Right ventricle myocardium inferior (tissue), 1 donor: ENCODE measurements at places on chromosomes 12 and 14.

- no peak for DNase-seq
Measured at GRCh38 chr12:123115409-123116121, 35.3 kb downstream of the PITPNM2 start.

GRCh38 chr14:45133683-45134050, 614 bp downstream of the FKBP3 start:
- DNase-seq = no peak

DNA sequence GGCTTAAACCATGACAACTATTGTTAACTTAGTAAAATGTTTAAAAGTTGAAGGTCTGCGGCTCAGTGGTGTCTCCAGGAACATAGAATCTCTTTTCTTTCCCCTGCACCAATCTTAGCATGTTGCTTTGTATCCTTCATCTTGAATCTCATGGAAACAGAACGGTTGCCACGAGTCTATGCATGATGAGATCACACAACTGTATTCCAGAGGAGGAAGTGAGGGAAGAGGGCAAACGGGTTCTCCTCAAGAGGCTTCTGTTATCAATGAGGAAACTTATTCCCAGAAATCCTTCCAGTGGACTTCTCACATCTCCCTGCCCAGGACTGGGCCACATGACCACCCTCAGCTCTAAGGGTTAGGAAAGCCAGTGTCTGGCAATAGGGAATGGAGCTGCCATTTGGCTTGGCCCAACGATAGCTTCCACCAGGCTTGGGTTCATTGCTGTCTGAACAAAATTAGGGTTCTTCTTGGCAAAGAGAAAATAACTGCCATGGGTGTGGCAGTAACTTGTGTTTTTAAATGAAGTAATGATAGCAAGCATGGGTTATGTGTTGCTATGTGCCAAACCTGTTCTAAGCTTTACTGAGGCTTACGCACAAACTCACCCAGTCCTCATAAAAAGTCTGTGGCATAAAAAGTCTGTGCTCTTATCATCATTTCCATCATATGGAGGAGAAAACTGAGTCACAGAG, 17.4 kb downstream of the PLXNC1 start:
- DNase-seq = no peak

DNA sequence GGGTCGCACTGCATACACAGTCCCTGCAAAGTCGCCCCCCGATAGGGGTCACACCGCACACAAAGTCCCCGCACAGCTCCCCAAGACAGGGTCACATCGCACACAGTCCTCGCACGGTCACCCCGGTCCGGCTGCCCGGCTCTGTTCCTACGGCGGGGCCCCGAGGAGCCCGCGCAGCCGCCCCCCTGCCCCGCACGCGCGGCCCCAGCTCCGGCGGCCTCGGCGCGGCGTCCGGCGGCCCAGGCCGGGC, 300 bp downstream of the SSH1 start:
- DNase-seq = no peak

DNA sequence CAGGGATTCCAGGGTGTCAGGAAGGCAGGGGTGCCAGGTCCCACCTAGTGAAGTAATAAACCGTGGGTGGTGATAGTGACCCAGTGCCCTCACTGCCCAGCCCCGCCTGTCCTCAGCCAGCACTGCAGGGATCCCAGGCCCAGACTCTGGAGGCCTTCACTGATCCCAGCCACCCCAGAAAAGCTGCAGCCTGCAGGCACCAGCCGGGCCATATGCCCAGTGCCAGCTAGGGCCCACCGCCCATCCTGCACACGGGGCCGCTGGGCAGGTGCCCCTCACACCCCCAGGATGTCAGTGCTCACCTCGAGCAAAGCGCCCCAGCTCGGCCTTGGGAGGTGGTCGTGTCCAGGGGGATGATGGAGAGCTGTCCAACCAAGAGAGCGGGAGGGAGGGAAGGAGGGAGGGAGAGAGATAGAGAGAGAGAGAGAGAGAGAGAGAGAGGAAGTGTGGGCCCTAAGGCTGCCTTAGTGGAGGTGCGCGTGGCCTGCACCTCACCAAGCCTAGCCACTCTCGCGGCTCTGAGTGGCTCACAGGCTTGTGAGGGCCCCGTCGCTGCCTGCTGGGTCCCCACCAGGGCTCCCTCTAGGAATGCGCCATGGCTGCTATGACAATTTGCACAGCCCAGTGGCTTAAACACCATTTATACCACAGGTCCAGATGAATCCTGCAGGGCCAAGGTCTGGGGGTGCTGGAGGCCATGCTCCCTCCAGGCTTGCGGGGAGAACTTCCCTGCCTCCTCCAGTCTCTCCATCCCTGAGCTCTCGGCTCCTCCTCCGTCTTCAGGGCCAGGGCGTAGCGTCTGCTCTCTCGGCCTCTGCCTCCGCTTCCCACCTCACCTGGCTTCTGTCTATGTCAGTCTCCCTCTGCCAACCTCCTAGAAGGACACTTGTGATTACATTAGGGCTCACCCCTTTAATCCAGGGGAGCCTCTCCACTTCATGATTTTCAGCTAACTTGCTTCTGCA, 401.0 kb downstream of the TMEM121 start:
- DNase-seq = no peak
